Fibroblast of skin of scalp (primary cell): ENCODE measurements at places on chromosomes 3 and 15.

DNA sequence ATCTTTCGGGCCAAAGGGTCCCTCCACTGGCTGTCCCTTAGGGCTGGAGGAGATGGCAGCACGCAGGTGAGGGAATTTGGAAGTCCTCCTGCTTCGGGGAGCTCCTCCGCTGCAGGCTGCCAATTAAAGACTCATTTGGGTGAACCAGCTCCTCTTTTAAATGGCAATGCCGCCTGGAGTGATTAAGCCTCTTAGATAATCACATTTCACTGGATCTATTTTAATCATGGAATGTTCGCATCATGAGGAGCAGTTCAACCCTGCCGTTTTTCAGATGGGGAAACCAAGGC is 117.9 kb downstream of the LIPC start:
- no peak for DNase-seq

GRCh38 chr3:154334973-154335420 is 10.7 kb upstream of the DHX36 start:
- DNase-seq, result peak; percentile 40

DNA sequence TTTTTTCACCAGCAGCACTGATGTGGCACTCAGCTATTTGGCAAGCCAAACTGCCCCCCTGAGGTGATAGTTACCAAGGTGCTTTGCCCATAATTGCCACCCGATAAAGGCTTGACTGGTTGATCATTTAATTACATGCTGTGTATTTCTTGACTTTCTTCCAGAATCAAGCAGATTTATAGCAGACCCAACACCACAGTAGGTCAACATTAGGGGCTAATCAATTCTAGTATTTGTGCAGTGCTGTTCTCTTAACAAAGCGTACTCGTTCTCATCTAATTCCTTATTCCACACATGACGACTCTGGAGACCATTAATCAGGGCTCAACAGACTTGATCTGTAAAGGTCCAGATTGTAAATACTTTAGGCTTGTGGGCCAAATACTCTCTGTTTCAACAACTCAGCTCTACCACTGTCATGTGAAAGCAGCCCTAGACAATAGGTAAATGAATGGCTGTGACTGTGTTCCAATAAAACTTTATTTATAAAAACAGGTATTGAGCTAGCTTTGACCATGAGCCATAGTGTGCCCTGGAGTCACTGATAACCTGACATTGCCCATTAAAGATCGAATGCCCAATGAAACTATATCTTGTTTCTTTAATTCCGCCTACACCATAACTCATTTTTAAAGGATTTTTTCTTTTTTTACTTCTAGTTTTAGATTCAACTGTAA is 119.1 kb upstream of the TMC3 start:
- DNase-seq, result no peak

- no peak for DNase-seq
Measured at GRCh38 chr3:138950701-138951100, 3.7 kb downstream of the FOXL2NB start.

DNA sequence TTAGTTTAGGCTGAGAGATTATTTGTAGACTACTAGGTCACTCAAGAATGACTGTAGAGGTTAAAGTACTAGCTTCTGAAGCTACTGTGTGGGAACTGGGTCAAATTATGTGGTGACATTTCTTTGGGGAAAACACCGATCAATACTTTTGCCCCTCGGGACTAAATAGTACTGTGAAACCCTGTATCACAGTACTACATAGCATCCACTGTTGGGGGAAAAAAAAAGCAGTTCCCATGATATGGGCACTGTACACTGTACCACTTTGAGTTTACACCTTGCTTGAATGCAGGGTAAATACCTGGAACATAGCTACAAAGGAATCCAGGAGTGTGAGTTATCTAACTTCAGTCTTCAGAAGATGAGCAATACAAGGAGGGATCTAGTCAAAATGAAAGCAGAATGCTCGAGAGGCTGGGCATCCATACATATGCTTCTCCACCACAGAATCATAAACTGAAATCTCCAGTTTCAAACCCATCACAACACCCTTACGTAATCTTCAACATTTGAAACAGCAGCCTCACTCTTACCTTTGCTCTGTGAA is 311.4 kb downstream of the UNC13C start:
- DNase-seq, result no peak

DNA sequence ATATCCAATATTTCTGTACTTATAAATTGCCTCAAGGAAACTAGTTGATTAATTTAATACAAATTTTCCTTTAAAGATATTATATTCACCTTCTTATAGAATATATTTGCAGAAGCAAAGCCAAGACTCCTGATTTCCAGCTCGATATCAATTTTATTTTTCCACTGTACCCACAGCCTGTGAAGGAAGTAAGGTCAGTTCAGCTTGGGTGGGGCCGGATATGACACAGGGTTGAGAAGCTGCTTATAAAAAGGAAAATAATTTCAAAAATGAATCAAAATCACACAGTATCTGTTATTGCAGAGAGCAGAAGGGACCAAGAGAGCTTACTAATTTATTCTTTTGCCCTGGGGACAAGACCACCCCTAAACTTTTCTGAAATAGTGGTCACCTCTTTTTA is 491.4 kb downstream of the TUSC7 start:
- no peak for DNase-seq
